ENCODE measurements at places on chromosomes 5 and 9. TPM values are rescaled to one million over a fixed set of nuclear protein-coding genes. Genes with fewer than 3 reads are reported as not detected.

GRCh38 chr5:175623088-175623487, 34.8 kb upstream of the HRH2 start:
- DNase-seq, result no peak
- no peaks in the 10 kb centered on the region for H3K4me1 ChIP-seq
- H3K27me3 ChIP-seq, result no peaks in the 10 kb centered on the region
- H3K4me3 ChIP-seq, result no peak overlapping the region
- no peak overlapping the region for H3K27ac ChIP-seq
- H3K36me3 ChIP-seq, result no peaks in the 10 kb centered on the region

Gene C9orf50
- total RNA-seq, result 0.05 TPM

GRCh38 chr9:36748322-36748899, 175.7 kb downstream of the MELK start:
- H3K4me1 ChIP-seq, result no peaks in the 10 kb centered on the region
- H3K4me3 ChIP-seq, result no peak overlapping the region
- no peak overlapping the region for H3K27ac ChIP-seq
- H3K27me3 ChIP-seq, result no peaks in the 10 kb centered on the region
- DNase-seq, result peak; percentile 20

Gene HTR4
- total RNA-seq, result not detected

DNA sequence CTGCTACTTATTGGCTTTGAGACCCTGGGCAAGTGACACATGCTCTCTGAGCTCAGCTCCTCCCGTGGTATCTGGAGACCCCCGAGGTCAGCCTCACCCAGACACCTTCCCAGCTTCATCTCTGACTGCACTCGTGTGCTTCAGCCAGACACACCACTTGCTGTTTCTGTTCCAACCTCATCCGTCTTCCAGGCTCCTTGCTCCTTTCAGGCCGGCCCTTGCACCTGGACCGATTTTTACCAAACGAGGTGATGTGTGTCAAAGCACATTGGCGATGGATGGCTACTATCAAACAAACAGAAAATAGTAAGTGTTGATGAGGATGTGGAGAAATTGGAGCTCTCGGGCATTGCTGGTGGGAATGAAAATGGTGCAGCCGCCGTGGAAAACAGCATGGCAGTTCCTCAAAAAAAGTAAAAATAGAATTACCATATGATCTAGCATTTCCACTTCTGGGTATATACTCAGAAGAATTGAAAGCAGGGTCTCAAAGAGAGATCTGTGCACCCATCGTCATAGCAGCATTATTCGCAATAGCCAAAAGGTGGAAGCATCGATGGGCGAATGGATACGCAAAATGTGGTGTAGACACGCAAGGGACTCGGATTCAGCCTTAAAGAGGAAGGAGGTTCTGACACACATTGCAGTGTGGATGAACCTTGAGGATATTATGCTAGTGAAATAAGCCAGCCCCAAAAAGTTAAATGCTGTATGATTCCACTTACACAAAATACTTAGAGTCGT, 96.1 kb upstream of the IER5L start:
- no peaks in the 10 kb centered on the region for H3K36me3 ChIP-seq
- no peak for DNase-seq
- H3K27ac ChIP-seq, result no peak overlapping the region
- peaks cover 6% of the 10 kb centered on the region for H3K4me1 ChIP-seq

- H3K4me3 ChIP-seq, result no peak overlapping the region
- H3K4me1 ChIP-seq, result peaks cover 48% of the 10 kb centered on the region
- no peaks in the 10 kb centered on the region for H3K27me3 ChIP-seq
- no peak for DNase-seq
- no peaks in the 10 kb centered on the region for H3K36me3 ChIP-seq
Observed at GRCh38 chr5:67203701-67204074, 7.1 kb upstream of the CD180 start.

DNA sequence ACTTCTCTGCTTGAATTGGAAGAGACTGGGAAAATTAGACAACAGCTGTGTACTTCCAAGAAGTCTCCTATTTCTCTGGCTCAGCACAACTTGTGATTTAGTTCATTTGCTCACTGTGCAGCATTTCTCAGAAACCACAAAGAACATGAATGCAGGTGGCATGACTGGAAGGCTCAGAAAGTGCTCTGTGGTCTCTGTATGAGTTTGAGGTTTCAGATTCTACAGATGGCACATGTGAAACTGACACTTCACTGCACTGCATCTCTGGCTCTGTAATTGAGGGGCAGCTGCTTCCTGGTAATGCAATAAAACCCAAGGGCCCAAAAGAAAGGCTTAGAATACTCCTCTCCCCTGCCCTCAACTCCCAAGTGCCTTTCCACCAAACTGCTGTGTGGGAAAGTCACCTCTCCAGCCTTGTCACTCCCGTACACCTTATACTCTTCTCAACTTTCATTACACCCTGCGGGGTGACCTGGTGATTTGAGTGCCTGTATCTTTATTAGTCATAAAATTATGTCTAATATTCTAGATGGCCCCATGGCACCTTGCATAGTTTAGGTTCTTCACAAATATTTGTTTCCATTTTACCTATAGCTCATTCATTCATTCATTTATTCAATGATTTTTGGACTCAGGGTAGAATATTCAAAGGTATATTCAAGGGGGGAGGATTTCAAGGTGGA, 82.5 kb downstream of the ESM1 start:
- no peaks in the 10 kb centered on the region for H3K36me3 ChIP-seq
- H3K4me1 ChIP-seq, result peaks cover 12% of the 10 kb centered on the region
- no peak overlapping the region for H3K27ac ChIP-seq
- H3K27me3 ChIP-seq, result no peaks in the 10 kb centered on the region

- no peaks in the 10 kb centered on the region for H3K4me1 ChIP-seq
- no peak overlapping the region for H3K4me3 ChIP-seq
- no peak overlapping the region for H3K27ac ChIP-seq
- no peaks in the 10 kb centered on the region for H3K36me3 ChIP-seq
- H3K27me3 ChIP-seq, result no peaks in the 10 kb centered on the region
Observed at GRCh38 chr5:124124711-124125229, 612.8 kb downstream of the CSNK1G3 start.

GRCh38 chr9:120714846-120715388, 647 bp upstream of the MEGF9 start:
- DNase-seq, result no peak
- H3K36me3 ChIP-seq, result no peaks in the 10 kb centered on the region
- H3K4me3 ChIP-seq, result peak overlapping the region; percentile 66
- H3K27ac ChIP-seq, result peak overlapping the region; percentile 74
- peaks cover 10% of the 10 kb centered on the region for H3K27me3 ChIP-seq
- H3K4me1 ChIP-seq, result peaks cover 14% of the 10 kb centered on the region

Gene BTNL3
- total RNA-seq, result not detected

DNA sequence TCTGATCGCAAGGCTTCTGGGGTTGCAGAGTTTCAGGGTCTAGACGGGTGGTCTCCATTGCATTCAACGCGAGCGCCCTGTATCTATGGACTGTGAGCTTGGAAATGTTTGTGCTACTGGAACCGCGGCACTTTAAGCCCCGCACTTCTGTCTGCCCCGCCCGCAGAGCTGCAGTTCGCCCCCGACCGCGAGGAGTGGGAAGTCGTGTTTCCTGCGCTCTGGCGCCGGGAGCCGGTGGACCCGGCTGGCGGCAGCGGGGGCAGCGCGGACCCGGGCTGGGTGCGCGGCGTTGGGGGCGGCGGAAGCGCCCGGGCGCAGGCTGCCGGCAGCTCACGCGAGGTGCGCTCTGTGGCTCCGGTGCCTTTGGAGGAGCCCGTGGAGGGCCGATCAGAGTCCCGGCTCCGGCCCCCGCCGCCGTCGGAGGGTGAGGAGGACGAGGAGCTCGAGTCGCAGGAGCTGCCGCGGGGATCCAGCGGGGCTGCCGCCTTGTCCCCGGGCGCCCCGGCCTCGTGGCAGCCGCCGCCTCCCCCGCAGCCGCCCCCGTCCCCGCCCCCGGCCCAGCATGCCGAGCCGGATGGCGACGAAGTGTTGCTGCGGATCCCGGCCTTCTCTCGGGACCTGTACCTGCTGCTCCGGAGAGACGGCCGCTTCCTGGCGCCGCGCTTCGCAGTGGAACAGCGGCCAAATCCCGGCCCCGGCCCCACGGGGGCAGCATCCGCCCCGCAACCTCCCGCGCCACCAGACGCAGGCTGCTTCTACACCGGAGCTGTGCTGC, 1.0 kb downstream of the ADAMTS19 start:
- no peak overlapping the region for H3K27ac ChIP-seq
- H3K36me3 ChIP-seq, result no peaks in the 10 kb centered on the region
- DNase-seq, result peak; percentile 35
- H3K27me3 ChIP-seq, result peaks cover 51% of the 10 kb centered on the region
- peak overlapping the region; percentile 24 for H3K4me3 ChIP-seq
- H3K4me1 ChIP-seq, result no peaks in the 10 kb centered on the region

- H3K4me3 ChIP-seq, result no peak overlapping the region
- no peaks in the 10 kb centered on the region for H3K36me3 ChIP-seq
- no peaks in the 10 kb centered on the region for H3K27me3 ChIP-seq
- H3K27ac ChIP-seq, result no peak overlapping the region
- H3K4me1 ChIP-seq, result no peaks in the 10 kb centered on the region
Observed at GRCh38 chr5:151896031-151896691, 28.5 kb downstream of the GLRA1 start.

Gene ROR2
- total RNA-seq, result 4.5 TPM

DNA sequence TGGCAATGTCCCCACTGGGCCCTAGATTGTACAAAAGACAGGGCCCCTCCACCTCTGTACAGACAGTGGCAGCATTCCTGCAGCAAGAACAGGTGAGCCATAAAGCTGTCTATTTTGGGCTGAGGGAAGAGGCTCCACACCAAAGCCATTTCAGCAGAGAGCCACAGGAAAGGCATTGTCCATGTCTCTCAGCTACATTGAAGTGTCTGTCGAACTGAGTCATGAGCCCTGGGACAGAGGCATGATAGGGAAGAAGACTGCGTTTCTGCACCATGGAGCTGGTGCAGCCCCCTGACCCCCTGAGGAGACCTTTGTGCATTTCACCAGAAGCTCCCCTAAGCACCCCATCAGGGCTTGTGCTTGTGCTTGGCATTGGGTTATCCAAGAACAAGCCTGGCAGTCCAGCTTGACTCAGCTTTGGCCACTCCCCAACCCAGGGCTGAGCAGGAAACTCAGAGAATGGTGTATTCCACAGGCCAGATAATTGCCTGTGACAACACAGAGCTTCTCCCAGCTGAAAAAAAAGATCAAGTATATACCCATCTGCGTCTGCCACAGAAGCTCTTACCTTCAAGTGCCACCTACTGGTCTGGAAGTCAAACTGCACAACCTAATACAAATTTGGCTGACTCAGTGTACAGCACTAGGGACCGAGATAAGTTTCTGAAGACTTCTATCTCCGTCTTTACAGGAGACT, 5.9 kb upstream of the FRMD3 start:
- peaks cover 3% of the 10 kb centered on the region for H3K27me3 ChIP-seq
- H3K4me1 ChIP-seq, result no peaks in the 10 kb centered on the region
- H3K4me3 ChIP-seq, result no peak overlapping the region
- no peak for DNase-seq
- H3K36me3 ChIP-seq, result no peaks in the 10 kb centered on the region
- no peak overlapping the region for H3K27ac ChIP-seq

Gene CDKN2B-AS1
- total RNA-seq, result 0.61 TPM

DNA sequence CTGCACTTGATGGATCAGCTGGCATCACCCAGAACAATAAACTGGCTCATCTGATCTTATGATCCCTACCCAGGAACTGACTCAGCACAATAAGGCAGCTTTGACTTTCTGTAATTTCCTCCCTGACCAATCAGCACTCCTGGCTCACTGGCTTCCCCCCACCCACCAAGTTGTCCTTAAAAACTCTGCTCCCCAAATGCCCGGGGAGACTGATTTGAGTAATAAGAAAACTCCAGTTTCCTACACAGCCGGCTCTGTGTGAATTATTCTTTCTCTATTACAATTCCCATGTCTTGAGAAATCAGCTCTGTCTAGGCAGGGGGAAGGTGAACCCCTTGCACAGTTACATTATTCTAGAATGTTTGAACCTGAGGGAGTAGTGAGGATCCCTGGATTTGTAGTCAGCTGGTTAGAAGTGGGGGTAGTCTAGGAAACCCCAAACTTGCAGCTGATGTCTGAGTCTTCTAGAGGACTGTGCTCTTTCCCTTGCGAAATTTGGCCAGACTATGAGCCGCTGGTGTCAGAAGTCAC, 111.7 kb upstream of the NEK6 start:
- DNase-seq, result no peak
- H3K4me1 ChIP-seq, result no peaks in the 10 kb centered on the region
- no peaks in the 10 kb centered on the region for H3K27me3 ChIP-seq
- no peaks in the 10 kb centered on the region for H3K36me3 ChIP-seq

- no peaks in the 10 kb centered on the region for H3K27me3 ChIP-seq
- H3K36me3 ChIP-seq, result no peaks in the 10 kb centered on the region
- H3K4me1 ChIP-seq, result no peaks in the 10 kb centered on the region
- H3K4me3 ChIP-seq, result no peak overlapping the region
- H3K27ac ChIP-seq, result no peak overlapping the region
Observed at GRCh38 chr9:102700936-102701335, 294.2 kb upstream of the CYLC2 start.

DNA sequence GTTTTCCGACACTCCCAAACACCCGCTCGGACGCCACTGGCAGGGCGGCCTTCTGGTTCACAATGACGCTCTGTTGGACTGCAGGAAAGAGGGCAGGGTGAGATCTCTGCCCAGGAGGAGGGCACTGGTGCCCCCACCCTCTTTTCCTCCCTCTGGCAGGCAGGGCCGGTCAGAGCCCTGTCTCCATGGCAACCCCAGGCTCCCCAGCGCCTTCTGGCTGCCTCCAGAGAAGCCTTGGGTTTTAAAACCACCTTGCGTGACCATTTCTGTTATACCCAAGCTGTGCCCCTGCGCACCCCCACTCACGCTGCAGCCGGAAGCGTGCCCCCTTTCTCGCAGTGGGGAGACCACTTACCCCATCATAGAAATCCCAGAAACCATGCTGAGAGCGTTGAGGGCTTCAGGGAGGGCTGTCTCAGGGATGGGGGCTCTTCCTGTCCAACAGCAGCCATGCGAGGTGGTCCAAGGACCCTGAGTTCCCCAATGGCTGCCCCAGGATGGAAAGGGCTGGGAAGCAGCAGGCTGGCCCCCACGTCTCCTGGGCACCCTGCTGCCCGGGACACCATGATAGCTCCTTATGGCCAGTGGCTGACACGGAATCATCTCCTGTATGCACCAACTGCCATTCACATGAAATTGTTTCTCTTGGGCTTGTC, 7.3 kb downstream of the C9orf50 start:
- H3K36me3 ChIP-seq, result no peaks in the 10 kb centered on the region
- DNase-seq, result no peak
- H3K27me3 ChIP-seq, result peaks cover 69% of the 10 kb centered on the region
- H3K4me3 ChIP-seq, result no peak overlapping the region
- peaks cover 16% of the 10 kb centered on the region for H3K4me1 ChIP-seq
- no peak overlapping the region for H3K27ac ChIP-seq

DNA sequence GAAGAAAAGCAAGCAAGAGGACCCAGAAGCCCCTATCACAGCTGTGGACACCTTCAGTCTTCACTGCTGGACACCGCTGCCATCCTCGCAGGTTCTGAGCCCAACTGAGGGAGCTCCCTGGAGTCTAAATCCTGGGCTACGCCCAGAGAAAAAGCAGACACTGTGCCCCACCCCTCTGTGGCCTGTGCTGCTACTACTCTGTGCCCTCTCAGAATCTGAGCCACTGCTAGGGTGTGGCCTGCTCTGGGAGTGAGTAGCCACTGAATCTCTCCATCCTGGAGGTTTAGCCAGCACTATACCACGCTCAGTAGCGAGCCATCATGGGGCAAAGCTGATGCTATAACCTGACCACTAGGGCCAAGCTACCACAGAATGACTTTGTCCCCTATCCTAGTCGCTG, 338.2 kb downstream of the NPR3 start:
- H3K27ac ChIP-seq, result no peak overlapping the region
- no peak for DNase-seq
- no peak overlapping the region for H3K4me3 ChIP-seq
- no peaks in the 10 kb centered on the region for H3K36me3 ChIP-seq
